Ammon's horn (tissue), 1 donor: ENCODE measurements at places on chromosomes 13 and 19.

DNA sequence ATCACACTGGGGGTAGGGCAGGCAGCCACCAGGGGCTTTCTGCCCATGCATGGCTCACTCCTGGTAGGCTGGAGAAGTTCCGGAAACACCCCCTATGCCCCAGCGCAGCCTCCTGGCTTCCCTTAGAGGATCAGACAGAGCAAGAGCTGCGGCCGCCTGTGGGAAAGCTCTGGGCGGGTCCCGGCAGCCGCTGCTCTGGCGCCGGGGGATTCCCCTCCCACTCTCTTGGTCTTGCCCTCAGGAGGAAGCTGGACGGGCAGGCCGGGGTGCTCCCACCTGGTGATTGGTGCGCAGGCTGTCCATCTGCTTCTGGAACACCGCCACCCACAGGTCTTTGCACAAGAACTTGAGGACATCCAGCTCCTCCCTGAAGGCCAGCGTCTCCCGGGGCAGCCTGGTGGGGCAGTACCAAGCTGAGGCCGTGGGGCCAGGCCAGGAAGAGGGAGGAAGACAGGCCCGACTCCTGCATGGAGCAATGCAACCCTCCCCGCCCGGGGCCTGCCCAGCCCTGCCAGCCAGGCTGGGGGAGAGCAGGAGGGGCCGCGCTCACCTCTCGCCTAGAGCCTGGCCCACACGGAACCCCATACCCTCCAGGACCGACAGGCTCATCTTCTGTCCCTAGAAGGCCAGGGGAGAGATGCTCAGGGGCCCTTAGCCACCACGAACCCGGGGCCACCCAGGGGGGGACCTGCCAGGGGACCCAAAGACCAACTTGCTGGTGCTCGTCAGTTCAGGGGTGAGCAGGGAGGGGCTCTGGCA lies 4.0 kb upstream of the NKPD1 start:
- DNase-seq: no peak

DNA sequence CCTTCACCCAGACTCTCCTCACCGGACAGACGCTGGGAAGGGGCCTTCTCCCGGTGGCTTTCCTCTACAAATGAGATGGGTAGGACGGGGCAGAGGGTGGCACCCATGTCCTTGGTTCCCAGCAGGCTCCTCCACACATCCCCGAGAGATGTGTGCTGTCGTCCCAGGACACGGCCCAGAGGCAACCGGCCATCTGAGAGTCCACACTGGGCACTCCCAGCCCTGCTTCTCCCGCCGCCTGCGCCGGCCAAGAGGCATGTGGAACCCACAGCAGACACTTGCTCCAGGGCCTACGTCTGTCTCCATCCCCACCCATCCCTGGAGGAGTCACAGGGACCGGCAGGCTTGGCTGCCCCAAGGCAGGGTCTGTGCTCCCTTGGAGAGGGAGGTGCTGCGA lies 179.9 kb downstream of the KDM4B start:
- DNase-seq: no peak

GRCh38 chr13:99022941-99023340 lies 45.1 kb upstream of the DOCK9 start:
- DNase-seq: no peak

- DNase-seq: no peak
Measured at GRCh38 chr13:34722922-34723321, 219.1 kb upstream of the NBEA start.

- no peak for DNase-seq
Measured at GRCh38 chr13:111304041-111304544, 16.3 kb upstream of the TEX29 start.

GRCh38 chr13:109198585-109198984 lies 569.2 kb downstream of the MYO16 start:
- DNase-seq: no peak

DNA sequence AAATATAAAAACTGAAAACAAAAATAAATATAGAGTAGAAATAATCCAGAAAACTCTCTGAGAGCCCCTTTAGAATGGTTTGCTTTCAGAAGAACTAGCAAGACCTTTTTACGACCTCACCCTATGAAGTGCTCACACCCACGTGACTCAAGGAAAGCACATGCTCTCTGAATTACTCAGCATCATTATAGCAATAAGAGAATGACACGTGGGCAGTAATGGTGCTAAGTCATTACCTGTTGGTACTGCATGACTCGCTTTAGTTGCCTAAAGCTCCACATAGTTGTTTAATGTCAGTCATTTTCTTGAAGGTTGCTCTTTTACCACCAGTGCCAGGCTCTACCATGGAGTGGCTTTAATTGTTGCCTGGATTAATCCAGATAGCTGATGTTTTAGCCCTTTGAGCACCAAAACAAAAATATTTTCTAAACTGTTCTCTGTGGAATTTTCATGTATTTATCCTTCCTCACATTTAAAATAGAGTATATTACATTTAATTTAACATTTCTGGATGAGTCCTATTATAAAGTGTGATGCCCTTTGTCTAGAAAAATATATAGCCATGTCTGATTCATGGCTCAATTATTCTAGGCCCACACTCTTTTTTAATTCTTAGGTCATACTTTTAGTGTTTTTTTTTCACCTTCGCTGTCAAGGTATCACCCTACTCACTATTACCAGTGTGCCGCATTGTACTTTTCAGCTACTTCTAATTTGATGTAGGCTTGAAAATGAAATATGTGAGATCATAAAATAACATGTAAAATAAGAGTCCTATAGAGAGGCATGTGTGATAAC lies 56.8 kb downstream of the THSD1 start:
- DNase-seq: no peak

DNA sequence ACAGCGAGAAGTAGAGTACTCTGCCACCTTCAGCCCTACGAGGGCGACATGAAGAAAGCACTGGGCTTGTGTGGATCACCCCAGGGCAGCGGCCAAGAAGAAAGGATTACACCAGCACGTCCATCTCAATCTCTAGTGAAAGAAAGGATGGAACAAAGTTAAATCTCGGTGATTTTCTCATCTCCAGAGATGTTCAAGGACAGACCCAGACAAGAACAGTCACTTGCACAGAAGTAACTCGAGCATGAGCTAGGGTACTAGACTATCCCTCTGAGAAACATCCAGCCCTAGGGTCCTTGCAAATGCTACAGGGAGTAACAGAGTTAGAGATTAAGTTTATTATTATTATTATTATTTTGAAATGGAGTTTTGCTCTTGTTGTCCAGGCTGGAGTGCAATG lies 106.7 kb downstream of the CRYL1 start:
- DNase-seq: no peak

GRCh38 chr19:49186108-49186507 lies 28.5 kb downstream of the TRPM4 start:
- no peak for DNase-seq

GRCh38 chr13:21557995-21558394 lies 46.0 kb downstream of the MICU2 start:
- DNase-seq: no peak

DNA sequence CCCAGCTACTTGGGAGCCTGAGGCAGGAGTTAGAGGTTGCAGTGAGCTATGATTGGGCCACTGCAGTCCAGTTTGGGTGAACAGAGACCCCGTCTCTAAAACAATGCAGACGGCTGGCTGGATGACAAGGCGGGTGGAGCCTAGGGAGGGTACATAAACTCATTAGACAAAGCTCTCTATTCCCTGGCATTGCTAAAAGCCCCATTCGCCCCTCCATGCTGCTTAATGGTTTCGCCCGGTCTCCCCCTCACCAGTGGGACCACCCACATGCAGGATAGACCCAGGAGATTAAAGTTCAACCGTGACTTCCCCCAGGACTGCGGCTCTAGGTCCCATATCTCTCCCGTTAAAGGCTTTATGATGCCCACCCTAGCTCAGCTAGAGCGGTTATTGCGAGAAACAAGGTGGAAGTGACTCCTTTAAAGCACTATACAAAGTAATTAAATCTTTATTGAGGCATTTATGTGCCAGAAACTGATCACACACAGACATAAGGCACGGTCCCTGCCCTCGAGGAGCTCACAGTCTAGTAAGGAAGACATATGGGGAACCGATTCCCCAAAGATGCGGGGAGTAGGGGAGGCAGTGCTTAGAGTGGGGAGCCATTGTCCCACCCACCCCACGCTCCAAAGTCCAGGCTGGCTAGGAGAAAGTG lies 4.9 kb downstream of the LYPD3 start:
- DNase-seq: no peak
